Fibroblast of skin of back (primary cell): ENCODE measurements at places on chromosomes 6 and 20.
A peak's percentile ranks its signal among the peaks of the same experiment; 100 is the strongest.

DNA sequence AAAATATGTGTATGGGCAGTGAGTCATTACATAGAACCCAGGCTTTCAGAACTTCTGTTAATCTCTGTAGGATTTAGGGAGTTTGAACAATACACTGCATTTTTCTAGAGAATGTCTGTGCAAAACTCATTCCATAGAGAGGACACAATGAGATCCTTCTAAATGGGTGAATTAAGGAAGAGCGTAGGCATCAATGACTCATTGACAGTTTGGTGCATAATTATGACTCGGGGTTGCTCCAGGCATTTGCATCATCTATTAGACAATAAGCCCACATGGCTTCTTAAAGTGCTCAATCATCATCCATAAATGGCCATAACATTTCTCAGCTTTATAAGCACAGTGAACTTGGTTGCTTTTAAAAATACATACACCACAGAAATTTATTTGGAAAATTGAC is 625.5 kb downstream of the CDH26 start:
- peak; percentile 6 for DNase-seq

DNA sequence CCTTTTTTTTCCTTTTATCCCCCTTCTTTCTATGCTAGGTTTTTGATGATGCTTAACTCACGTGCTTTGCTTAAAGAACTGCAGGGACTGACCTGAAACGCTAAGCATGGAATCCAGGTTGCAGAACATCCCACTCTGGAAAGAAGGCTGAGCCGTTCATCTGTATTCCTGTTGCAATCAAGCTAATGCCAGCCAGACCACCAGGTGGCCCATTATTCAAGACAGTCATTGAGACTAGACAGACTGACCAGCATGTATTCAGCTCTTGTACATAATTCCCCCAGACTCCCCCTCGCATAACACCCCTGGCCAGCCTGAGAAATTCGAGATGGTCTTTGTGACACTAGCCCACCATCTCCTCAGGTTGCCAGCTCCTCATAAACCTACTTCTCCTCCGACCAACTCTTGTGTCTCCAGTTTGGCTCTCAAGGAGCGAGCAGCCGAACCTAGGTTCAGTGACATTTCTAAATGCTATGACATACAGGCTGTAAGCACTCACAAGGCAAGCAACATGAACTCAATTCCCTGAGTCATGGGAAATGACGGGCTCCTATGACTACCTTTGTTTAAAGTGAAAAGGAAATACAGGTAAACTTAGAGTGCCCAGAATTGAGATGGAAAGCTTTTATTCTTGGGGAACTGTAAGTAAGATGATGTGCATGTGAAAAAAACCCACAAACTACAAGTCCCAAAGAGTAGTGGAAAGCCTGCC is 309.3 kb upstream of the CDYL start:
- no peak for DNase-seq

GRCh38 chr20:59831024-59831915 is 102.2 kb downstream of the SYCP2 start:
- no peak for DNase-seq

- no peak for DNase-seq
Measured at GRCh38 chr20:47551841-47552240, 50.2 kb downstream of the NCOA3 start.

GRCh38 chr6:14754751-14755513 is 490.9 kb upstream of the JARID2 start:
- no peak for DNase-seq

- DNase-seq = no peak
Measured at GRCh38 chr6:36850021-36850420, 10.8 kb upstream of the CPNE5 start.

- DNase-seq = no peak
Measured at GRCh38 chr6:132937466-132937906, 123.1 kb downstream of the RPS12 start.

GRCh38 chr6:3322366-3322890 is 63.7 kb downstream of the PSMG4 start:
- DNase-seq = no peak

GRCh38 chr6:163545370-163545769 is 130.9 kb downstream of the QKI start:
- DNase-seq = no peak

DNA sequence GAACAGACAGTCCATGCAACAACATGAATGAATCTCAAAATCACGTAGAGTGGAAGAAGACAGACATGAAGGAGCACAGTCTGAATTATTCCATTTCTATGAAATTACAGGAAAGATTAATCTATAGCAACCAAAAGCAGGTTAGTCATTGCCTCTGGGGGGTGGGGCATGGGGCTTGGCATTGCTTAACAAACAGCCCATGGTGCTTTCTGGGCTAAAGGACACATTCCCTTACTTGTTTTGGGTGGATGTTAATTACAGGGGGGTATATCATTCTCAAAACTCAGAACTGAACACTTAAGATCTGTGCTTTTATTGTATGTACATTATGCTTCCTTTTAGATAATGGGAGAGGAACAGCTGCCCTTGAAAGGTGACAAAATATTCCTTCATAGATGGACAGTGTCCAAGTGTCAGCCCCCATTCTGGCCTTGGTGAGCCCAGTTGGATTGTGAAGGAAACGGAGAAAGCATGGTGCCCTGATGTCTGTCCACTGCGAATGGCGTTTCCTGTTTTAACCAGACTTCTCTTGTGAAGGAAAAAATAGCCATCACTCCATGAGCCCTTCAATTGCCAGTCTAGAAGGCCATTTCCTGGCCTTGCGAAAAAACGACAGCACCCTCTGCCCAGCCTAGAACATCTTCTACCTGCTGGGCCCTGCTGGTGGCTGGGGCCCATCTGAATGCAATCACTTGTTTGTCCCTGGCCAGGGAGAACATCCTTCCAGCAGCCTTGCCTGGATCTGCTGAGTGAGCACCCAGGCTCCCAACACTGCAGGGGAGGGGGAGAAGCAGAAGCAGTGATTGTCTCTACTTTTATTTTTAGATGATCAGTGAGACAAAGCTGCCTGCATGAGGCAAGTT is 179.7 kb downstream of the BCAS1 start:
- DNase-seq = no peak

- peak; percentile 90 for DNase-seq
Measured at GRCh38 chr6:11009353-11009752, 34.8 kb downstream of the ELOVL2 start.

DNA sequence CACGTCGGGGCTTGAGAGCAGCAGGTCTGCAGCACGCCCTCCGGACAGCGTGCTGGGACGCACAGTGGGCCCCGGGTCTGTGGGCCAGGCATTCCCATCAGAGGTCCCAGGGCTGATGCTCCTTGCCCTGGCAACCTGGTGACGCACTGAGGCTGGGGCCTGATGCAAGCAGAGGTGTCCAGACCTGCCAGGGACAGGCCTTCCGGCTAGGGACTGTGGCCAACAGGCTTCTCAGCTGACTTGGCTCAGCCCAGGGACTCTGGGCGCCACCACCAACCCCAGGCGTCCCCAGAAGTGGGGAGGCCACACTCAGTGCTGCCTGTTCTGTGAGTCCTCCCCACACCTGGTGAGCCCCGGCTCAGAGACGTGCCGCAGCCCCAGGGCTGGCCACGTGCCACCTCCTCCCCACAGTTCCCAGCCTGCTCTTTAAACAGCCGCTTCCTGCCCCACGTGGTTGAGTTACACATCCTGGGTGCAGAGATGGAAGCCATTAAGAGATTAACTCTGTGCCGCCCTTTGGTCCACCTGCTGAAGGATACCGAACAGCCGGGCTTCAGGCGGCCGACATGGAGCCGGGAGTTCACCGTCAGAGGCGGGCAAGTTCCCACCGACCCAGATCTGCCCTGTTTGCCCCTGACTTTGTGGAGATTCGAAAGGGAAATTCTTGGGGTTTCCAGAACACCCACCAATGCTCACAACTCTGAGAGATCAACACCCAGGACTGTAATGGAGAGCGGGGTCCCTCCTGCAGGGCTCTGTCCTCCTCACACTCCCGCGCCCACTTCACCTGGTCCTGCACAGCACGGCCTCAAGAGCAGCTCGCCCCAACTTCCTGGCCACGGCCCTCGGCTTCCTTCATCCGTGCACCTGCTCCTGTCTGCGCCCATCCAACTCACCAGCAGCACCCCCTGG is 37.6 kb upstream of the ZBP1 start:
- DNase-seq = no peak

DNA sequence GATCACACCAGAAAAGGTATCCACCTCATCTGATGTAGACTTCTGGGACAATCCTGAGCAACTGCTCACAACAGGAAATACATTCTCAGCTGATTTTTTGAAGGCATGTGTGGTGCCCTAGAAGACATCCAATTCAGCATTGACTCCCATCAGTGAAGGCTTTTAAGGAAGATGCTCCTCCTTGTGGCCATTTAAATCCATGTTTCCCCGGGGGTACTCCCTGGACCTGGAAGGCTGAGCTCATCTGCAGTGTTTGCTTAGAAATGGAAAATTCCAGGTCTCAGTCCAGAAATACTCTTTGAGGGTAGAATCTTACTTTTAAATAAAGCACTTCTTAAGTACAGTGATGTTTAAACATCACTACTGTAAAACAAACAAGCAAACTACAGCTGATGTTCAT is 195.5 kb upstream of the PDE10A start:
- DNase-seq = no peak

DNA sequence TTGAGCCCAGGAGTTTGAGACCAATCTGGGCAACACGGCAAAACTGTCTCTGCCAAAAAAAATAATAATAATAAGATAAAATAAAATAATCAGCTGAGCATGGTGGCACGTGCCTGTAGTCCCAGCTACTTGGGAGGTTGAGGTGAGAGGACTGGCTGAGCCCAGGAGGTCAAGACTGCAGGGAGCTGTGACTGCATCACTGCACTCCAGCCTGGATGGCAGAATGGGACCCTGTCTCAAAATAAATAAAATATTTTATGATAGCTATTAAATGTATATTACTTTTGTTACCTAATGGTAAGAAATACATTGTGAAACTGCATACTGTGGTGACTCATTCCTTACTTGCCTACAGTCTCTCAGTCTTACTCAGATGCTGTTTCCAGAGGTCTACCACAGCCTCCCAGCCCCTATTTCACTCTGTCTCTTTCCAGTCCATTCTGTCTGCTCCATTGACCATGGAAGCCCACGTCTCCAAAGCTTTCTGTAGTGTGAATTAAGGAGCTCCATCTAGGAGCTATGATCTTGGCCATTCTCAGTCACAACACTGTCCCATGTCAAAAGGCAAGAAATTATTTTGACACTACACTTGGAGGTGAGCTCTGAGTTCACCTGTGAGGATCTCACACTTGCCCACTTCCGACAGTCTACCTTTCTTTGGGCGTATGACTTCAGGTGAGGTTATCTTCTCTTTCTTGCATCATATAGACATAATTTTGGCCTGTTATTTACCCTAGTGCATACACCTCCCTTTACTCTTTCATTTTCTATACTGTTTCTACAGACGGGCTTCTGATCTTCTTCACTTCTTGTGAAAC is 22.4 kb upstream of the SNX9 start:
- DNase-seq = peak; percentile 69

- peak; percentile 89 for DNase-seq
Measured at GRCh38 chr6:11632795-11633511, 95.4 kb downstream of the TMEM170B start.

- DNase-seq = no peak
Measured at GRCh38 chr6:159067334-159067733, 22.5 kb upstream of the TAGAP start.

- DNase-seq = no peak
Measured at GRCh38 chr20:60631585-60632287, 620.3 kb upstream of the CDH4 start.

DNA sequence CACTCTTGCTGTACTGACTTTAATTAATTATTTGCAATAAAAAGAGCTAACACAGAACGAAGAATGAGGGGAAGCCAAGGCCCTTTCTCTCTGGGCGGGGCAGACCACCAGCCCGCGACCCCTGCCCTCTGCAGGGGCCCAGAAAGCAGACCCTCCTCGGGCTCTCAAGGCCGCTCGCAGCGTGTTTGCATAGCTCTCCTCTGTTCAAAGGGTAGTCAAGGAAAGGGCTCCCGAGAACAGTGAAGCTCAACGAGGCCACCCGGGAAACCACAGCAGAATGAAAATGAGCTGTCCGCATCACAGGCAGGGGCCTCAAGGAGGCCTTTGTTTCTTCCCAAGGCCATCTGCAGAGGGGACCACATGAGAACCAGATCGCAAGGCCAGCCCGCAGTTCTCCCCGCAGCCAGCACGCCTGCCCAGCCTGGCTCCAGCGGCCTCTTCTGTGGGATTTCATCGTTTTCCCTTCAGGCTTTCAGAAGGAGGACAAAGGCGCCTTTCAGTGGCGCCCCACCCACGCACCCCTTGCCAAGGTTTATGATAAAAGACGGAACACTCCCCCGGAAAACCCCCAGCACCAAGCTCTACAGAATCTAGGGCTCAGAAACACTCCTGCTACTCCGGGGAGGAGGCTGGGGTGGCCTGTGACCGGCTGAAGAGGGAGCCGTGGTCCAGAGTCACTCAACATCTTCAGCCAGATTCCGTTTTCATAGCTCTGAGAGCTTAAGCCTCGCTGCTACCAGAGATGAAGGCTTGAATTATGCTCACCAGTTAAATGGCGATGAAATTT is 25.3 kb downstream of the ACSS1 start:
- no peak for DNase-seq

DNA sequence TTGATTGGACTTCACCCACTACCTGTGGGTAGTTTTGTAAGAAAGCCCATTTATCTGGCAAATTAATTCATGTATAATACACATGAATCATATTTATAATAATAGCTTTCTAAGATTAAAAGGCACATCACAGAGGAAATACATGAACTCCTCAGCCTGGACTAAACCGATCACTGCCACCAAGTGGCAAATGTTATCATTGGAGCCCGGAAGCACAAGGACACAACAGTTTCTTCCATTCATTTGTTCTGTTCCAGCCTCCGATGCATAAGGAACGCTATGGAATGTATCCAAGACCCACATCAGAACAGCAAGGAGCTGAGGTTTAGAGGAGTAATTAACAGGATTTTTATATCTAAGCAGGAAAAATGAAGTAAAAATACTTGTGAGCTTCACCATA is 13.9 kb upstream of the IPCEF1 start:
- DNase-seq = peak; percentile 63

DNA sequence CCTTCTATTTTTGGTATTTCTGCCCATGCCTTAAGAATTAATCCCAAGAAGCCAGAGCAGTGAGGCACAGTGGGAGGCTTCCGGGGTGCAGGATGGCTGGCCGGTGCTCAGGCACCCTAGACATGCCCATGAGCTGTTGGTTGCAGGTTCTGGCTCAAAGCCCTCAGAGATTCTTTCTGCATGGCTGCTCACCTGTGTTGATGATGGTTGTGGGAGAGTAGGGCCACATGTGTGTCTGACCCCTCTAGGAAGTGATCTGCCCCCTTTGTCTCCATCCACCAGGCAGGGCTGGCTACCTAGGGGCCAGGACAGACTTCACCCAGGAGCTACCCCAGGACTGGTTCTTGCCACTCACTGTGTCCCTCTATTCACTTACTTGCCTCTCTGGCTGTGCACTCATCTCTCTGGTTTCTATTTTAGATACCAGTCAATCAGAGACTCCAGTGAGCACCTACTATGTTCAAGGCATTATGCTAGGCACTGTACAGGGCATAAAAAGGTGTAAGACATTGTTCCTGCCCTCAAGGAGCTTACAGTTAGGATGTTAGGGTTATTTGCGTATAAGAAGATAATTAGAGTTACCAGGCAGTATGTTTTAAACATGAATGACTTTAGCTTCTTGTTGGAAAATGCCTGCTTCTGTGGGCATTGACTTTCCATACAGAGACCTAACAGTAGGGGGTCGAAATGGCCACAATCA is 16.8 kb downstream of the CD83 start:
- no peak for DNase-seq
